ENCODE measurements at places on chromosomes 2 and 18. TPM values are rescaled to one million over a fixed set of nuclear protein-coding genes. Genes with fewer than 3 reads are reported as not detected.

GRCh38 chr2:224252631-224253030, 149.3 kb downstream of the FAM124B start:
- no peak for DNase-seq

GRCh38 chr2:64106481-64106880, 37.7 kb downstream of the PELI1 start:
- no peak for DNase-seq

GRCh38 chr2:36502081-36502480, 95.9 kb downstream of the FEZ2 start:
- DNase-seq, result no peak

C1QL2 gene
- total RNA-seq, result not detected

SLC8A1 gene
- total RNA-seq, result 20.1 TPM

- peak; percentile 28 for DNase-seq
Observed at GRCh38 chr2:30690126-30690561, 117.1 kb downstream of the CAPN13 start.

SERPINB11 gene
- total RNA-seq, result not detected

DNA sequence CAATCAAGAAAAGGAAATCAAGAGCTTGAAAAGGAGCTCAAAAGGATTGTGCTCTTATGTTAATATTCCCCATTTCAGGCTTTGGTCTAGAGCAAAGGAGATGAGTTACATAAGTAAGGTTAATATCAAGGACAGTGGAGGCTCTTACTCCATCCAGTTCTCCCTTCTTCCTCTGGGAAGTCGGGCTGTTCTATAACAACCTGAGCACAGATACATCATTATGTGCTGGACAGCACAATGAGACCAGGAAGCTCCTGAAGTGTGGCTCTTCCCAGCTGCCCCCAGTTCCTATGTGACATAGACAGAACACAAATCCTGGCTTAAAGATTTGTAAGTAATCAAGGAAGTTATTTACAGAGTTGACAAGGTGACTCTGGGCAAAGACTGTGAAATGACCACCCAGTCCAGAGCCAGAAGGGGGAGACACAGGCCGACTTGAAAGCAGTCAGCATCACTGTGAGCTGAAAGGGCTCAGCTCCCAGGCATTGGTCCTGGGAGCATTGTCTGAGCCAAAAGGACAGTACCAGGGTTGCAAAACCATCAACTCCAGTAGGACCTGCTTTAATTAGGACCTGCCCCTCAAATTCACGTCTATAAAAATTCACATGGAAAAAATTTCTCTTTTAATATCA, 917.6 kb upstream of the ACVR2A start:
- DNase-seq, result no peak

- peak; percentile 33 for DNase-seq
Observed at GRCh38 chr2:1644427-1644826, 99.9 kb downstream of the PXDN start.

GRCh38 chr2:62727259-62727867, 21.9 kb downstream of the EHBP1 start:
- DNase-seq, result no peak

- peak; percentile 61 for DNase-seq
Observed at GRCh38 chr2:64943387-64944150, 45.6 kb upstream of the SLC1A4 start.

GRCh38 chr2:61210332-61210981, 48.5 kb downstream of the C2orf74 start:
- DNase-seq, result no peak

- no peak for DNase-seq
Observed at GRCh38 chr2:238407566-238407965, 19.2 kb upstream of the ASB1 start.

DNA sequence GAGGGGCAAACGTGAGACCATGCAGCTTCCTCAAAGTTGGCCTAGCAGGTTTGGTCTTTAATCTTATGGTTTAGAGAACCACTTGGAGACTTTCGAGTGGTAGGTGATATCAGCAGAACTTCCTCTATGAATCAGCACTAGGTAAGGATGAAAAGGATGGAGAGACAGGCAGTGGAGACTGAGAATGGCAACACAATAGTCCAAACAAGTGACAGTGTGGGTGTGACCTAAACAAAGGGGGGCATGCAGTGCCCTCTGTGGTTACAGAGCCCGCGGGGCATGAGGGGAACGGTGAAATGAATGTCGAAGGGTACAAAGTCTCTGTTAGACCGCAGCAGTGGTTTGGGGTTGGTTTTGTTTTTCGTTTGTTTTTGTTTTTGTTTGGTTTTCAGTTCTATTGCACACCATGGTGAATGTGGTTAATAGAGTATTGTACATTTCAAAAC, 143.9 kb downstream of the L3MBTL4 start:
- DNase-seq, result no peak

DNA sequence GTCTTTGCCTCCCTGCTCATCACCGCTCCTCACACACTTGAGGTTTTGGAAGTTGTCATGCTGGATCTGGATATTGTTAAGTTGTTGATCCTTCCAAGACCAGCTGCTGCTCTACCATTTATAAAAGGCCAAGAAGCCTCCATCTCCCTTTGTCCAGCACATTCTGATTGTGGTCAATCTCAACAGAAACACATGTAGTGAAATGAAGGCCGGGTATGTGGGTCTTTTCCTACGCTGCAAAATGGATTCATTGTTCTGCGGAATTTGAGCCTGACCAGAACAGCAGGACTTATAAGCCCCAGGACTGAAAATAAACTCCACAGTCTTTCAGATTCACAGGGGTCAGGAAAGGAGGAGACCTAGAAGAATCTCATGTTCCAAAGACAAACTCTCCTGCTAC, 238.4 kb downstream of the CMPK2 start:
- no peak for DNase-seq

- no peak for DNase-seq
Observed at GRCh38 chr2:38279201-38279600, 97.9 kb downstream of the ATL2 start.

DNA sequence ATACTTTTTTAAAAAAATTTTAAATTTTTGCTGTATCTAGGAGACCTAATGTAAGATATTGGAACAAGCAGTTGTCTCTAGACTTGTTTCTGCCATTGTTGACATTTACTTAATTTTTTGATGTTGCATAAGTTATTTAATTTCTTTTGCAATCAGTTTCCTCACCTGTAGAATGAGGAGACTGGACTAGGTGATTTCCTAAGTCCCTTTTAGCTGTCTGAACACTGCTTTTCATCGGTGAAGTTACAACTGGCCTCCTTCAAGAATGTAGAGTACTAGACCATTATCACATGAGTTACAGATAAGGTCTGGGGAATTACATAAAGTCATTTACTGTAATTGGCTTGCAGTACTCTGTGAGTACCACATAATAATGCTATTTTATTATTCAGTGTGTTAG, 147.6 kb downstream of the LTBP1 start:
- DNase-seq, result no peak

DNA sequence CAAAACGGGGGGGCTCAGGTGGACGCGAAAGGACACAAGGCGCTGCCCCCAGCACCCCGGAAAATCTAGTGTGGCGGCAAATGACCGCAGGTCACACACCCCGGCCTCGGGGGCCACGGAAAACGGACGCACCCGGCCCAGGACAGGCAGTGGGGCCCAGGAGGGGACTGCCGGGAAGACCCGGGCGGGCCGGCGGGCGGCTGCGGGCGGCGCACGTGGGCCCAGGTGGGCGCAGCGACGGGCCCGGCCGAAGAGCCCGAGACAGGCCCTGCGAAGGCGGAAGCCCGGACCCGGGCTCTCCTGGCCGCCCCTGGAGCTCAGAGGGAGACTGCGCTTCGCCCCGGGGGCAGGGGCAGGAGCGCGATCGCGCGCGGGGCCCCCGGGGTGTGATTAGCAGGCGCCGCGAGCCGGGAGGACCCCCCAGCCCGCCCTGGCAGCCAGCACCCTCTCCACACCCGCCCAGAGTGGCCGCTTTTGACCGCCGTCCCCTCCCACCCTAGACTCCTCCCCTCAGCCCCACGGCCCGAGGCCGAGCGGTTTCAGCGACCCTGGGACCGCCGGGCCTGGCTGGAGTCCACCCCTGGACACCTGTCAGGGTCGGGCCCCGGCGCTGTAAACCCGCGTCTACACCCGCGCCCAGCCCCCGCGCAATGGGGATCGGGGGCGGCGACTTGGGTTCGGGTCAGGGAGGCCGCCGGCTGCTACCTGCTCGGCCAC, 773 bp downstream of the MBP start:
- no peak for DNase-seq

GRCh38 chr2:3754280-3754679, 50.9 kb downstream of the DCDC2C start:
- no peak for DNase-seq

DNA sequence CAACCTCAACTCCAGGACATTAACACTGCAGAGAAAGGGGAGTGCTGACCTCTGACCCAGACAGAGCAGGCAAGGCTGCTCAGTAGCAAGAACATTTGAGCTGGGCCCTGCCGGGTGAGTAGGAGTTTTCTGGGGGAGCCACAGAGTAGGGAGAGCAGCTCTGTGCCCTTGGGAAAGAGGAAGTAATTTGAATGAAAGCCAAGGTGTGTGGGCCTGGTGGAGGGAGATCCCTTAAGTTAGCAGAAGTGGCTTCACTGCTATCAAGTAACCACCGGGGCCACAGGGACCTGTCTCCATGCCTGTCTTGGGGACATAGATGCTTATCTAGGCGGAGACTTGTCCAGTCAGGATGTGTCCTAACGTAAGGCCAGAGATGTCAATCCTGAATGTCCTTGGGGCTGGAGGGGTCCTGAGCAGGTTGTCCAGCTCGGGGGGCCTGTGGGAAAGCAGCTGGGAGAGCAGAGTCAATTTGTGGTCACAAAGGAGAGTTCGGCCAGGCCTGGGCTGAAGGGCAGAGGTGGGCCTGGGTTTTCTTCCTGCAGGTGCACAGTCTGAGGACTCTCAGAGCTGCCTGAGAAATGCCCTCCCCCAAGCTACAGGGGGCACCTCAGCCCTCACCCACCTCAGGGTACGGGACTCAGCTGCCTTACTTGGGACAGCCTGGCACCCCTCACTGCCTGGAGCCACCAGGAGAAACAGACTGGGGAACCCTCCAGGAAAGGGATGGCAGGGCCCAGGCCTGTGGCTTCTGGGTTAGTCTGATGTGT, 15.0 kb upstream of the OTOF start:
- no peak for DNase-seq

DNA sequence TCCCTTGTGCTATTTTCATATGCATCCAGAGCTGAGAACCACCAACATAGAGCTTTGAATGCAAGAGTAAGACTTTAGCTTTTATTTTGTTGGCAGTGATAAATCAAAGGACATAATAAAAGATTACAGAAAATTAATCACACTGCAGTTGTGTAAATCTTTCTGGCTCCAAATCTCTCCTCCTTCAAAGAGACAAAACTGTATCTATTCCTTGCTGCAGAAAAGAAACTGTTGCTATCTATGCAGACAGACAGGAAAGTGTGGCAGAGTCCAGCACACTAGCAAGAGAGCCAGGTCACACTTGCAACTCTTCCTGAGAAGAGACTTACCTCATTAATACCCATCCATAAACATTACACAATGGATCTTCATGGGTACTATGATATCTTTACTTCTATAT, 57.5 kb downstream of the DTNB start:
- no peak for DNase-seq

TMEM18 gene
- total RNA-seq, result 45.1 TPM

CD8A gene
- not detected for total RNA-seq

C2orf78 gene
- total RNA-seq, result 0.03 TPM

GRCh38 chr2:231701456-231702373, 6.6 kb upstream of the PTMA start:
- no peak for DNase-seq

- no peak for DNase-seq
Observed at GRCh38 chr18:32355896-32356295, 114.8 kb downstream of the GAREM1 start.

- no peak for DNase-seq
Observed at GRCh38 chr2:206442833-206443734, at the start of gene ADAM23. ADAM23 (plus strand) TSS chr2:206443532; CDS start chr2:206443867, 335 bp downstream.

DNA sequence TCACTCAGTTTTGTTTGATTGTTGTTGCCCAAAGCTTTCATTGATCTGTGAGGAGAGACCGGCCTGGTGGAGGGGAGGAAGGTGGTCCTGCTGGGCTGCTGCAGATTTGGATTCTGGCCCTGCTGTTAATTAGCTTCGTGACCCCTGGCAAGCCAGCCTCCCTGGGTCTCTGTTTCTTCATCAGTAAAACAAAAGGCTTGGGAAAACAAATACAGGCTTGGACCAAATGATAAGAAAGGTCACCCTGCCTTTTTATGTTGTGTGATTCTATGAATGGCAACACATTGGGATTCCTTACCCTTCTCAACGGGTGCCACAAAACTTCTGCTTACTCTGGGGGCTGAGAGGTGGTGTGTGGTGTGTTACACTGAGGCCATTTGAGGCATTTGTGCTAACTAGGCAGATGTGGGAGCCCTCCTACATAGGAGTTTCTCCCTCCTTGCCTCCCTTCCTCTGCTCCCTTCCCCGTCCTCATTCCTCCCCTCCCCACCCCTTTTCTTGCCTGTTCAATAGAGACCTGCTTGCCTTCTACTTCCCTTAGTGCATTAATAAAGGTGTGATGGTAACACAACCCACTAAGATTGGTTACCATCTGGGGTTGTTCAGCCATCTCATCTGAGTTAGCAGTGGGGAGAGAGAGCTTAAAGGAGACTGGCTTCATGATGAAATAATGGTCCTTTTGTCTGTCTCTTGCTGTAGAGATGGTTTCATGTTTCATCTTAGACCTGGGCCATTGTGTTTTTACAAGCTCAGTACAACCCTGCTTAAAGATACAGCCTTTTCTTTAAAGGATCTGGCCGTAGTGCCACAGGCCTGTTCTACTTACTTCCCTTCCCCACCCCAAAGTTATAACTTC, 96.2 kb downstream of the TANC1 start:
- DNase-seq, result no peak

DNA sequence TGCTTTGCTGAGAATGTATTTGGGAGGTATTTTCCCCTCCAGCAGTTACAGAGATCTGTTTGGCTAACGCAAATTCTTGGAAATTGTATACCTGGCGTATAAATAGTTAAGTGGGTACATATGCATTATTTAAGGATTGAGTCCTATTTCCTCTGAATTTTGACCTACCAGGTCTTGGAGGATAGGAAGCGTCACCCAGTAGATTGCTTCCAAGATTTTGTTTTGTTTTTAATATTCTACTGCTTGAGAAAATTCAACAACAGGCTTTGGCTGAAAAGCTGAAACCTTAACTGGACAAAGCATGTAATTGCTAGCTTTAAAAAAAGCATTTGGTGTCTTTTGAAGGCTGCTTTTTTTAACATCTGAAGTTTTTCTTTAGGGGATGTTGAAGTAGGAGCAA, 150.1 kb downstream of the WDSUB1 start:
- no peak for DNase-seq

DNA sequence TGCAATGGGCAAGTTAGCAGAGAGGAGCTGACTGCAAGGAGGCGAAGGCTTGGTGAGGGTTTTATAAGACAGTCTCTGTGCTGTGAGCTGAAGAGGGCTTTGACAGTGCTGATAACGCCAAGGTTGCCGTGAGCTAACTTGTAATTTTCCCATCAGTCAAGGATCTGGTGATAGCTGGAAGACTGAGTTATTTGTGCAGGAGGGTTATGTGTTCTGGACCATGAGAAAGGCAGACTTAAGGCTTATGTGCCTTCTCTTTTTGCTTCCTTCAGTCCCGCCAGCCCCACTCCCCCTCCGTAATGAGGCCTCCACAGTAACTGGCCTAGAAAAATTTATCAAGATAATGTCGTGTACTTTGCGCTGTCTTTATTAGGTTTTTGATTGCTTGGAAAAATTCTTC, 94.6 kb downstream of the RTP5 start:
- no peak for DNase-seq

- no peak for DNase-seq
Observed at GRCh38 chr2:14951569-14952285, 319.2 kb downstream of the LRATD1 start.
